Activated CD4-positive, alpha-beta T cell treated with anti-CD3 and anti-CD28 coated beads, Interleukin-2, amount 10 ng/mL, durations not matched to agents 7 days and 5 days (primary cell): ENCODE measurements at places on chromosomes 3 and 15. TPM values are rescaled to one million over a fixed set of nuclear protein-coding genes. Genes with fewer than 3 reads are reported as not detected.

- H3K27ac ChIP-seq = no peak overlapping the region
- H3K4me3 ChIP-seq = no peak overlapping the region
- no peaks in the 10 kb centered on the region for H3K4me1 ChIP-seq
Measured at GRCh38 chr15:99315636-99316035, 64.4 kb downstream of the LRRC28 start.

DNA sequence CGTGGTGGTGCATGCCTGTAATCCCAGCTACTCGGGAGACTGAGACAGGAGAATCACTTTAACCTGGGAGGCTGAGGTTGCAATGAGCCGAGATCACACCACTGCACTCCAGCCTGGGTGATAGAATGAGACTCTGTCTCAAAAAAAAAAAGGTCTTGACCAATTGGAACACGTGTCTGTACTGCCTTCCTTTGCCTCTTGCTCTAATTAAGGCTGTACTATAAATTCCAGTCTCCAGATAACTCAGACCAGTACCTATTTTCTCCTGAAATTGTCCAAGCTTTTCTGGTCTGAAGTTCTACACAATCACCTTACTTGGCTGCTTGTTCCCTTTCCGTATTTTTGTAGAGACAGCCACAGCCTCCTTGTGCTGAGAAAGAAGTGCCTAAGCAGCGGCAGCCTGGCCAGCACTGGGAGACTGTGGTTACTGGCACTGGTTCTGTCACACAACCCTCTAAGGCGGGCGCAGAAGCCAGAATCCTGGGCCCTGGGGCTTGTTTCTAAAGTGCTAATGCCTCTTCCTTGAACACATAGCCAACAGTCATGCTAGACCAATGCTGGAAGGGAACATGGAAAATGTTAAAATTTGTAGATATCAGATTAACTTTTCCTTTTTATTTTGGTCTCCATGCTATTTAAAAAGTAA, 6.2 kb upstream of the CEP70 start:
- no peak overlapping the region for H3K4me3 ChIP-seq
- DNase-seq = no peak
- no peak overlapping the region for H3K27ac ChIP-seq
- no peaks in the 10 kb centered on the region for H3K4me1 ChIP-seq

- no peak for DNase-seq
- peaks cover 9% of the 10 kb centered on the region for H3K36me3 ChIP-seq
- H3K27me3 ChIP-seq = peaks cover 23% of the 10 kb centered on the region
- peaks cover 30% of the 10 kb centered on the region for H3K4me1 ChIP-seq
- no peak overlapping the region for H3K4me3 ChIP-seq
- H3K27ac ChIP-seq = no peak overlapping the region
Measured at GRCh38 chr3:46049093-46049492, 21.8 kb upstream of the XCR1 start.

GREM1 gene
- not detected for total RNA-seq

VILL gene
- 23.0 TPM for total RNA-seq
